SK-N-SH treated with all-trans-retinoic acid at 6 μM for 48 hours (cell line): ENCODE measurements at places on chromosomes 16 and 17.

GRCh38 chr16:75475420-75475847 is 10.9 kb upstream of the TMEM170A start:
- ATAC-seq, result no peak

DNA sequence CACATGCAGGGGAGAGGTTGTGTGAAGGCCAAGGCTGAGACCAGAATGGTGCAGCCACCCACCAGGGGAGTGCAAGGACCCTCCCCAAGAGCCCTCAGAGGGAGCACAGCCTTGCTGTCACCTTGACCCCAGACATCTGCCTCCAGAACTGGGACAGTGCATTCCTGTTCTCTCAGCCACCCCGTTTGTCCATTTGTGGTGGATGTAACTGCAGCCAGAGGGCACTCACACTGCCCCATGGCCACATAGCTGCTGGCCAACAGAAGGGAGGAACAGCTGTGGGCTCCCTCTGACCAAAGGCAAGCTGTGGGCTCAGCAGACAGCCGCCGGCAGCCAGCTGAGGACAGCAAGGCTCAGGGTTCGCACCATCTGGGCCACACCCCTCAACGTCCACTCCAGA is 49.8 kb upstream of the KLHDC4 start:
- no peak for ATAC-seq

DNA sequence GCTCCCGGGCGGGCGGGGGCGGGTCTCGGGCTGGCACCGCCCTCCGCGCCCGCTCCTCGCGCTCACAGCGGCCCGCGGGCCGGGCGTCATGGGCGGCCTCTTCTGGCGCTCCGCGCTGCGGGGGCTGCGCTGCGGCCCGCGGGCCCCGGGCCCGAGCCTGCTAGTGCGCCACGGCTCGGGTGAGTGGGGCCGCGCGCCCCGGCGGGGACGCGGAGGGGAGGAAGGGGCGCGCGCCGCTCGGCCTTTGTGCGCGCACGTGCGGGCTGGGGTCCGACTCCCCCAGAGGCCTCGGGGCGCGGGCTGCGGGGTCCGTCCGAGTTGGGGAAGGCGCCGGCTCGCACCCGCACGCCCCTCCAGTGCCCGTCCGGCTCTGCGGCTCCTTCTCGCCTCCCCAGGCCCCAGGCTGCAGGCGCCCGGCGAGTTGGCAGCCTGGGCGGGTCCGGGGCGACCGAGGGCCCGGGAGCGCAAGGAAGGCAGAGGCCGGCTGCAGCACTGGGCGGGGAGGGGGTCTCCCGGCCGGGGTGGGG is at the start of gene NME4:
Gene NME4, plus strand, starts transcription at position 65 of the 527 bp plus-strand sequence. Its CDS starts 24 bp downstream, at position 89.
- no peak for ATAC-seq

- ATAC-seq, result no peak
Observed at GRCh38 chr17:74523308-74523707, 8.0 kb downstream of the CD300LB start.

DNA sequence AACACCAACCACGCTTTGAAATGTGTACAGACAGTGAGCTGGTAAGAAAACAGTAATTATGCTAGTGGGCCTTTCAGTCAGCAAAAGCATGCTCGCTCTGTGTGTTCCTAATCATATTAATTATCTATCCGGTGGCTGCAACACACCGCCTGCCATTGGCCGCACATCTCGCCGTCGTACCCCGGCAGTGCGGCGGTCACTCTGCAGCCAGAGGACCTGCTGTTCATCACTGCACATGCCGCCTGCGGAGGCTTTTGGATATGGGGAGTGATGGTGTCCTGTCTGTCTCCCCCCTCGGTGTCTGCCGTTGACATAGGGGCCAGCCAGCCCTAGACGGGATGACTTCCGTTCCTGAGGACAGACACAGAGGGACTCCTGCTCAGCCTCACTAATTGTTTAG is 68.5 kb downstream of the RPA1 start:
- no peak; the same call in 2 of the 3 replicates for ATAC-seq

GRCh38 chr17:49928837-49929475 is 40.0 kb upstream of the DLX4 start:
- peak; percentile 17; the same call in 1 of the 3 replicates for ATAC-seq

DNA sequence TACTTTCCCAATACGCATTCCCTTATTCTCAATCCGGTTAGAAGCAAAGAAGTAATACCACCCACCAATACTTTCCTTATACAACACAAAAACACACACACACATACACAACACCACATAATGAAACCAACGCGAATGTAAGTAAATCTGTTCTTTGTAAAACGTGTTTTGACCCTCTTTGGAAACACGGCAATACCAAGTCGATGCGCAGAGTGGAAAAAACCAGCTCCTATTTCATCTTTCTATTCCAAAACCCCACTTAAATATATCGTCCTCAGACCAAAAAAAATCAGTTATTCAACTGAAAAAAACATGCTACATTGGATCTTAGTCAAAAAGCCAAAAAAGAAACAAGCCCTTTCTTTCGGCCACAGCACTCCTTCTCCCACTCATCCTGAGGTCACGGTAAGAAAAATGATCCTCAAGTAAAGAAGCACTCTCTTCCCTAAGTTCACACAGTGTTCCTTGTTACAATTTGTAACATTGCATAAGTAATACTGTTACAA is 31.0 kb upstream of the ARL4D start:
- ATAC-seq, result peak; percentile 61

DNA sequence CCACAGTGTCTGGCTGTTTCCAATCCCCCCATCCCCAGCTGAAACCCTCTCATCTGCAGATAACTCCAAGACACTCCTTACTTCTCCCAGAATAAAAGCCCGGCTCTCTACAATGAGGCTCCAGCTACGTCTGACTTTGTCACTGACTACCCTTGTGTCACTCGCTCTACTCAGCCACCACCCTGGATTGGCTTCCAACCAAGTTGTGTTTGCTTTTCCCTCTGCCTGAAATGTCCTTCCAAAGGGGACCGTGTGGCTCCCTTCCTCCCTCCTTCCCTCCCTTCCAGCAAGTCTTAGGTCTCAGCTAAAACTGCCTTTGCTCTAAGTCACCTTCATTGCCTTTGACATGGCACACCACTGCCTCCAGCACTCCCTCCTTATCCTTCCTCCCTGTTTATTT is 42.8 kb downstream of the CDH1 start:
- ATAC-seq, result no peak

DNA sequence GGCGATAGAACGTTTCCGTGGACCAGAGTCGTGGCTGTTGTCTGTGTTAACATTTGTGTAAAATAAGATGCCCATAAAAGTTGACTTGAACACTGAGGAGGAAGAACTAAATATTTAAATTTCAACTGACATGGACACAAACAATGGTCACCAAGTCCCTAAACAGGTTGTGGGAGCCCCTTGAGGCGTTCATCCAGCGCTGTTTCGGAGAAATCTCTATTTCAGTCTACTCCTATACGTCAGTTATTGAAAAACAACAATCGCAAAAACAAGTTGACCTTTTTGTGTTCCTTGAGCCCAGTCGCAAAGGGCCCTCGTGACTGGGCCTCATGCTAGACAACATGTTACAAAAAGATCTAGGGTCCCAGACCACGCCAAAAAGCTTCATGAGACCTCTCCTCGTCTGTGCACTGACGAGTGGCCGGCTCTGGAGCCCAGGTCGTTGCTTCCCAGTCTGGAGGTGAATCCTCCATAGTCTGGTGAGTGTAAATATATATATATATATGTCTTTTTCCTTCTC is 439 bp upstream of the TMEM231 start:
- ATAC-seq, result no peak; the same call in 2 of the 3 replicates

GRCh38 chr16:9042533-9042932 is 48.9 kb upstream of the HAPSTR1 start:
- ATAC-seq, result no peak

- ATAC-seq, result no peak
Observed at GRCh38 chr17:50273654-50274040, 619 bp upstream of the TMEM92 start.

GRCh38 chr16:66261826-66262225 is 104.7 kb upstream of the CDH5 start:
- ATAC-seq, result no peak

GRCh38 chr16:19001788-19002187 is 18.1 kb downstream of the TMC7 start:
- ATAC-seq, result peak; percentile 11; the same call in 1 of the 3 replicates

DNA sequence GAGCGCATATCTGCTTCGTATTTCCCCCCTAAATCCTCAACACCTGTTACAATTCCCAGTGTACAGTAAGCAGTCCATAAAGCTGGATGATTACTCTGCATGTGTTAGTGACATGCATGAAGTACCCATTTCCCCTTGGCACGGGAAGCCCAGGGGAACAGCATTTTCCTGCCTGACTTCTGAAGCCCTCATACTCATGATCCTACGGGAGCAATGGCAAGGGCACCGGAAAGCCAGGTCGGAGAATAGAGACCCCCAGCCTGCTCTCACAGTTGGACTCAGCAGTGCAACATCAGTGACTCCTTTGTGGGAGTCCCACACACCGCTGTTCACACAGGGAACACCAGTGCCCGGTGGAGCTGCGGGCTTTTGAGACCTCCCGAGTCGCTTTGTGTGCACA is 336.9 kb downstream of the CDH13 start:
- ATAC-seq, result no peak

GRCh38 chr16:56742030-56742984 is 12.4 kb downstream of the NUP93 start:
- ATAC-seq, result peak; percentile 93

DNA sequence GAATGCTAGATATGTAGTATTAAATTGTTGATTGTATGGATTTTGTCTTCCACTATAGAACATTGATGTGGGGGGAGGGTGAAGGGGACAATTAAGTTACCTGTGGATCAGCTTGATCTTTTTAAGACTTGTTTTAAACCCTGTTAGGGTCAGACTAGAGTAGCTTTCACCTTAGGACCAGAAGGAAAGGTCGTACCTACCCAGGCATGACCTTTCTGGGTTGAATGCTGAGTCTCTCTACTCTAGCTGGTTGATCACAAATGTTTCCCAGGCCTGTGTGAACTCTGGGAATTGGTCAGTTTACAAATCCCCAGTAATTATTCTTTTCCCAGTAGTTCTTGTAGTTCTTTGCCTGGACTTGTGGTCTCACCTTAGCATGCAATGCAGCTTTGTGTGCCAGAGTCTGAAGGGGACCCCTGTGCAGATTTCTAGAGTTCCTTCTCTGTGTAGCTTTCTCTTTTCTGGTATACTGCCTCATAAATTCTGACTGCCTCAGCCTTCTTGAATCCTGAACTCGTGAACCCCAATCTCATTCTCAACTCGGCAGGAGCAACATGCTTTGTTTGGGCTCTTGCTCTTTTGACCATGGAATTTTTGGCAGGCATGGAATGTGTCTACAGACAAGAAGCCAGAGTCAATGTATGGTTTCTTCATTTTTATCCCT is 54.1 kb downstream of the VMP1 start:
- peak; percentile 66 for ATAC-seq

GRCh38 chr17:12756786-12757185 is 32.5 kb upstream of the ARHGAP44 start:
- ATAC-seq, result no peak

DNA sequence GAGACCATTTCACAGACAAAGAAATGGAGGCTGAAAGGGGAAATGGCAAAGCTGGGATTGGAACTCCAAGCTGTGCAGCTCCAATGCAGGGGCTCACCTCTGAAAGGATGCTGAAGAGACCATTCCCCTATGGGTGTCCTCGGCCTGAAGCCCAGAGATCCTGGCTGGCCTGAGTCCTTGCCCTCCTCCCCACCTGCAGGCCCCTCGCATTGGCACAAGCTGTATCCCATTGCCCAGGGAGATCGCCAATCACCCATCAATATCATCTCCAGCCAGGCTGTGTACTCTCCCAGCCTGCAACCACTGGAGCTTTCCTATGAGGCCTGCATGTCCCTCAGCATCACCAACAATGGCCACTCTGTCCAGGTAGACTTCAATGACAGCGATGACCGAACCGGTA is 2.6 kb downstream of the CA7 start:
- ATAC-seq, result no peak

- no peak for ATAC-seq
Observed at GRCh38 chr16:84356591-84357116, 11.7 kb upstream of the ATP2C2 start.
